Activated T-helper 2 cell treated with anti-CD3 and anti-CD28 coated beads, Interferon-gamma antibody, Interleukin-2, Interleukin-4, amounts not matched to agents 10 μg/mL and 5 μg/mL and 100 μg/mL, durations not matched to agents 14 hours and 24 hours and 36 hours (primary cell): ENCODE measurements at places on chromosomes 11 and 22. TPM values are rescaled to one million over a fixed set of nuclear protein-coding genes. Genes with fewer than 3 reads are reported as not detected.

GRCh38 chr22:31271026-31271425 is 21.3 kb downstream of the PIK3IP1 start:
- H3K27me3 ChIP-seq: no peaks in the 10 kb centered on the region
- H3K27ac ChIP-seq: no peak overlapping the region
- DNase-seq: no peak
- H3K4me3 ChIP-seq: no peak overlapping the region
- H3K36me3 ChIP-seq: peaks cover 58% of the 10 kb centered on the region

- H3K27ac ChIP-seq: no peak overlapping the region
- no peak for DNase-seq
- no peaks in the 10 kb centered on the region for H3K4me1 ChIP-seq
- H3K4me3 ChIP-seq: no peak overlapping the region
Observed at GRCh38 chr22:43890901-43891331, 897 bp downstream of the PNPLA5 start.

GRCh38 chr11:20010851-20011225 is 149.4 kb downstream of the DBX1 start:
- H3K36me3 ChIP-seq: no peaks in the 10 kb centered on the region
- H3K4me3 ChIP-seq: no peak overlapping the region
- H3K27me3 ChIP-seq: peaks cover 10% of the 10 kb centered on the region
- DNase-seq: no peak
- H3K4me1 ChIP-seq: no peaks in the 10 kb centered on the region

DNA sequence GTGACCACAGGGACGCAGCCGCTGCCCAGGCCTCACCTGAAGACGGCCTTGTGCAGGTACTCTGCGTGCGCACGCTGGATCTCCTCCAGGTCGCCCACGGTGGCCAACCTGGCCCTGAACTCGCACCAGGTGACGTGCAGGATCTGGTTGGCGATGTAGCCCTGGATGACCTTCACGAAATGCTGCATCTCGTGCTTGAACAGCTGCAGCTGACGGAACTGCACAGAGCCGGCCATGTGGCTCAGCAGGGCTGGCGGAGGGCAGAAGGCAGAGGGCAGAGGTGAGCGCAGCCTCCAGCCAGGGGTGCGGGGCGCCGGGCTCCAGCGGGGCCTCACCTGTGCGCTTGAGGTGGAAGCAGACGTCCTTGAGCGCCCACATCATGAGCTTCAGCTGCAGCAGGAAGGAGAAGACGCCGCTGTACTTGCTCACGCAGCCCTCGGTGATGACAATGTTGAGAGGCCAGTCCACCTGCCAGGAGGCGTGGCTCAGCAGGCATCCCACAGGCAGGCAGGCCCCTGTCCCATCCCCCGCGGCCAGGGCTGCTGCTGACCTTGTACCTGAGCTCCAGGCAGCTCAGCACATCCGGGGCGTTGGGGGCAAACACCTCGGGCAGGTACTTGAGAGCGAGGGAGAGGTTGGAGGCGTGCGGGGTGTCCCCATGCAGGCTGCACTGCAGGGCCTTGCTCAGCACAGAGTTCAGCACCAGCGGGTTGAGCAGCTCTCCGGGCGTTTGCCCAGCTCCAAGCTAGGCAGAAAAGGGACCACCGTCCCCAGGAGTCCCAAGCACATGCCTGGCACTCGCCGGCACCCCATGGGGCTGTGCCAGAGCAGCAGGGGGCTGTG is 17.6 kb downstream of the SELENOO start:
- no peak overlapping the region for H3K27ac ChIP-seq
- H3K36me3 ChIP-seq: peaks cover 46% of the 10 kb centered on the region
- DNase-seq: no peak

- peaks cover 48% of the 10 kb centered on the region for H3K4me1 ChIP-seq
- no peak overlapping the region for H3K27ac ChIP-seq
- DNase-seq: no peak
- H3K4me3 ChIP-seq: no peak overlapping the region
Observed at GRCh38 chr22:40449676-40450035, 79.3 kb downstream of the SGSM3 start.

DNA sequence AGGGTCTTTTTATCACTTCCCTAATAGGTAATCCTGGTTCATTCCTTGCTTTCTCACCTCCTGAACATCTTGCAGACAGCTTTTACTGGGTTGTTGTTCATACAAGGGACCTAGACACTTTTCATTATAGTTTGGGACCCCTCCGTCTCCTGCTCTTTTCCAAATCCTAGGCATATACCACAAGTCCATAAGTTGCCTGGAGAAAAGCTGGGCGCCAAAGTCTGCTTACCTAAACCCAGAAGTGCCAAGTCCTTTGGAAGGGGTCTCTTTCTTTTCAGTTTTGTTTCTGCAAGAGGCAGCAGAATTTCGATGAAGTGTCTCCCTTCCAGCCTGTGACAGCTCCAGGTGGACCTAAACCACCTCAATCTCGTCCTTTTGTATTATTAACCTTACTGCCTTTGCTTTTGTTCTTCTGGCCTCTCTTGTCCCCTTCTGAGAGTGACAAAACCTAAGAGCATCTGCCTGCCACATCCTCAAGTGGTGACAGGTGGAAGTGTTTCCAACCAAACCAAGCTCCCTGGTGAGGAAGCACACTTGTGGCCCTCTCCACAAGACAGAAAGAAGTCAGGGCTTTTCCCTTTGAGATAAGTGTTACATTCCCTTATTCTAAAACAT is 19.5 kb upstream of the P2RY6 start:
- H3K4me3 ChIP-seq: no peak overlapping the region
- H3K27me3 ChIP-seq: peaks cover 3% of the 10 kb centered on the region

DNA sequence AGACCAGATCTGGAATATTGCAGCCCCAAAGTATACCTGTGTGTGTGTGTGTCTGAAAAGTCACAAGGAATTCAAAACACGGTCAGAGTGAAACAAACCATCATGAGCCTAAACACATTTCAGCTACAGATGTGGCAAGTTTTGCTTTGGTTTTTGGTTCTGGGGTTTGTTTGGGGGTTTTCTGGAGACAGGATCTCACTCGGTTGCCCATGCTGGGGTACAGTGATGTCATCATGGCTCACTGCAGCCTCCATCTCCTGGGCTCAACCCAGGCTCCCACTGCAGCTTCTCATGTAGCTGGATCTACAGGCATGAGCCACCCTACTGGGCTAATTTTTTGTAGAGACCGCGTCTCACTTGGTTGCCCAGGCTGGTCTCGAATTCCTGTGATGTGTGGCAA is 41.4 kb upstream of the PHF21A start:
- no peak overlapping the region for H3K4me3 ChIP-seq
- H3K36me3 ChIP-seq: no peaks in the 10 kb centered on the region
- peaks cover 3% of the 10 kb centered on the region for H3K4me1 ChIP-seq

DNA sequence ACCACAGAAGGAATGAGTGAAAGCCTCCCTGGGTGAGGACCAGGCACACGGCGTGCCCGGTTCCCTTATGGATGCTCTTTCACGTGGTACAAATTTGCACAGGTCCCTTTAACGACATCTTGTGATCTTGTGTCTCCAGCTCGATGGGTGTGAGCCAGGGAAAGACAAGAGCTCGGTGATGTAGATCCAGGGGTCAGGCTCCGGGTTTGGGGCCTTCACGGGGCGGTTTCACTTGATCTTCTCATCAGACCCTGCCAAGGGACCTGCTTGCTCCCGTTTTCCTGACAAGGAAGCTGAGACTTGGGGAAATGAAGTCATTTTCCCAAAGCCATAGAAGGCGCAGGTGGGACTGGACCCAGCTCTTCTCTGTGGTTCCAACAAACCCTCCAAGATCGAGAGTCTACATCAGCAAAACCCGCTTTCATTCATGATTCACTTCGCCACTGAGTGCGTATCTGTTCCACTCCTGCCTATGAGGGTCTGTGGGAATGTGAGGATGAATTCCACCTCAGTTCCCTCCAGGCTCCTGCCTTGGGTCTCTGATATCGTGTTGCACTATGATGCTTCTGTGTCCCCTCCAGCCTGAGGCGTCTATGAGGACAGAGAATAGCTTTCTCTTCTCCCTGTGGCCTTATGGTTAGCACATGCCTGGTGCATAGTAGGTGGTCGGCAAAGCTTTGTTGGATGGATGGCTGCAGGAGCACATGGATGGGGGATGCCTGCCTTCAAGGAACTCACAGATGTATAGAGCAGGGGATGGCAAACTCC is 45.0 kb upstream of the ANO1 start:
- H3K27me3 ChIP-seq: peaks cover 2% of the 10 kb centered on the region
- H3K36me3 ChIP-seq: no peaks in the 10 kb centered on the region
- DNase-seq: no peak
- H3K27ac ChIP-seq: no peak overlapping the region
- H3K4me3 ChIP-seq: no peak overlapping the region
- H3K4me1 ChIP-seq: no peaks in the 10 kb centered on the region

DNA sequence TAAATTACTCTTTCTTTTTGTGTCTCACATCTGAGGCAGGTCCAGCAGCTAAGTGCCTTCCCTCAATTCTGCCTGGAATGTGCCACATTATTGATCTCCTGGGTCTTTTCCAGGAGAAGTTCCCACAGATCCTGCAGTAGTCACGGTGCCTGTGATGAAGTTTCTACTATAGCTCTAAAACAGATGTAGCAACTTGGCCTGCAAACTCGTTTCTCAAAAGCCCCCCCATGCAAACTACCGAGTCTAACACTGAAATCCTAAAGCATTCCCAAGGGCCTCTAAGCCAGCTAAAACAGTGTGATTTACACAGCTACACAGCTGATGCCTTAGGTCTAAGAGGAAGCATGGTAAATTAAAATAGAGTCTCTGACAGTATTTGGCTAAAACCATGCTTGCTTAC is 54.3 kb downstream of the DDI1 start:
- DNase-seq: no peak
- H3K4me1 ChIP-seq: no peaks in the 10 kb centered on the region
- H3K4me3 ChIP-seq: no peak overlapping the region
- no peaks in the 10 kb centered on the region for H3K36me3 ChIP-seq
- H3K27me3 ChIP-seq: no peaks in the 10 kb centered on the region

The ACTN3 gene
- 0.07 and 0.14 TPM in 2 replicates for total RNA-seq

The SLC22A25 gene
- total RNA-seq: not detected in 2 replicates

The SHISAL1 gene
- not detected in 2 replicates for total RNA-seq

The OR56A1 gene
- total RNA-seq: not detected in 2 replicates

The OR56A4 gene
- total RNA-seq: not detected in 2 replicates
